ENCODE measurements at places on chromosomes 2 and 18.

GRCh38 chr2:10811517-10811916 lies 1.1 kb downstream of the PDIA6 start:
- DNase-seq = no peak

GRCh38 chr18:26902291-26902690 lies 36.8 kb upstream of the AQP4 start:
- no peak for DNase-seq

DNA sequence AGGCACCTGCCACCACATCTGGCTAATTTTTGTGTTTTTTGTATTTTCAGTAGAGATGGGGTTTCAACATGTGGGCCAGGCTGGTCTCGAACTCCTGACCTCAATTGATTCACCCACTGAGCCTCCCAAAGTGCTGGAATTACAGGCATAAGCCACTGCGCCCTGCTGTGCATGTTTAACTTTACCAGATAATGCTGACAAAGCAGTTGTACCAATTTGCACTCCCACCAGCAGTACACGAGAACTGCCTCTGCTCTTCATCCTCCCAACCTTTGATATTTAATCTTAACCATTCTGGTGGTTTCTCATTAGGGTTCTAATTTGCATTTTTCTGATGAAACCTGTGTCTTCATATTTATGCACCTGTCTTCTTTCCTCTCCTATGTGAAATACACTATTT lies 12.0 kb upstream of the DYM start:
- no peak for DNase-seq

DNA sequence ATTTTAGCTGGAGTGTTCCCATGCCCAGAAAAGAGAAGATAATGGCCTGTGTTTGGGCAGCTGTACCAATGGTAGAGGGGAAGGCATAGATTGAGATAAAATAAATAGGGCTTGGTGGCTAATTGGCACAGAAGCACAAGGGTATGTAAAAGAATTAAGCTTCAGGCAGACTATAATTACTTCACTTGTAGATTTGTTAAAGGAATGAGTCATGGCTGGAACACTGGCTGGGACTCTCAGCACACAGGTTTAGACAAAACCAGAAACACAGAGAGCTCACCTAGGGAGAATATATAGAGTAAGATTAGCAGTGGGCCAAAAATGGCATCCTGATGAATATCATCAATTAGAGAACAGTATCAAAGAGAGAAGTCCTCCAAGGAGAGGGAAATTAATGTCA lies 198.3 kb upstream of the FIGN start:
- DNase-seq = no peak

- DNase-seq = no peak
Measured at GRCh38 chr18:63061303-63061702, 258.3 kb downstream of the BCL2 start.

GRCh38 chr2:154914561-154914960 lies 216.1 kb downstream of the KCNJ3 start:
- no peak for DNase-seq

DNA sequence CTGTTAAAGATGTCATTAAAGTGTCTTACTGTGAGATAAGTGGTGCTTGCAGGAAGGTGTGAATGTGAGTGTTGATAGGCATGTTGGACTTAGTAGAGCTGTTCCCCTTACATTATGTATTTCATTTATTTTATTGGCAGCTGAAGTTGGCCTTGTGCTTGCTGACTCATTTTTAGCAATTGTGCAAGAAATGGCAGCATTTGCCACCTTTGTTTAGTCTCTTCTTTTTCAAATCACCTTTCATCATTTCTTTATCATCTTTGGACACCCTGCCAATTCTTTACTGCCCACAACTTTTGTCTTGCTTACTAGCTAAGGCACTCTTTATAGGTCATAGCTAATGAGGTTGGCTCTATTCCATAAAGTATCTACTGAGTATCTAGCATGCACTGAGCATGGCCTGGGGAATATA lies 130.3 kb upstream of the LYPD6 start:
- no peak for DNase-seq

- DNase-seq = no peak
Measured at GRCh38 chr2:199348871-199349270, 108.9 kb downstream of the SATB2 start.

DNA sequence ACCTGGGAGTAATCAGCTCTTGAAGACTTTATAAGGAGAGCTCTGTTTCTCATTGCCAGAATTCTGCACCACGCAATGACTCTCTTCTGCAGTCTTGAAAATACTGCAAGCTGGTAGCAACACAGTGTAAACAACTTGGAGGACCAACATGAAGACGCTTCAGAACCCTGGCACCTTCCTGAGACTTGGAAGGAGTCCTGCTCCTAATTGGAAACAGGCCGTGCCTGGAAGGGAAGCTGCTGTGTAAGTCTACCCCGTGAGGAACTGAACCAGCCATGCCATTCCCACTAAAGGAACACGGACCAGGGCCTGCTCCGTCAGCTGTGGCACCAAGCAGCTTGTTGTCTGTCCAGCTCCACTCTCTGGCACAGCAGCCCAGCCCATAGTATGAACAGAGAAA lies 171.1 kb downstream of the PAX3 start:
- no peak for DNase-seq

GRCh38 chr2:191321861-191322662 lies 76.9 kb downstream of the MYO1B start:
- peak; percentile 34 for DNase-seq

- DNase-seq = no peak
Measured at GRCh38 chr2:71609441-71609840, 156.1 kb downstream of the DYSF start.

DNA sequence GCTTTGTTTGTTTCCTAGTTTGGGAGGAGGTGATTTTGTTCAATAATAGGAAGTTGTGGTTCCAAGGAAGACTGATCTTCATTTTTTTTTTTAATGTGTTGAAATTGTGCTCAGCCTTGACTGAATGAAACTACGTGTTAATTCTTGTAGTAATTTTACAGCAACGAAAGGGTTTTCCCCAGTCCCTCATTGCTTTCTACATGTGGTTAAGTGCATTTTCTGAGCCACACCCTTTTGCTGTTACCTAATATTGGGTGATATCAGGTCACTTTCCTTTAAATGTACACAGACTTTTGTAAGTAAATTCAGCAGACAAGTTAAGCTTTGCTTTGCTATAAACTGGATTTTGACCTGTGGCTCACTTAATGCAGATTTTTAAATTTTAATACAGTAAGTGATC lies 73.6 kb downstream of the OTX1 start:
- DNase-seq = no peak

DNA sequence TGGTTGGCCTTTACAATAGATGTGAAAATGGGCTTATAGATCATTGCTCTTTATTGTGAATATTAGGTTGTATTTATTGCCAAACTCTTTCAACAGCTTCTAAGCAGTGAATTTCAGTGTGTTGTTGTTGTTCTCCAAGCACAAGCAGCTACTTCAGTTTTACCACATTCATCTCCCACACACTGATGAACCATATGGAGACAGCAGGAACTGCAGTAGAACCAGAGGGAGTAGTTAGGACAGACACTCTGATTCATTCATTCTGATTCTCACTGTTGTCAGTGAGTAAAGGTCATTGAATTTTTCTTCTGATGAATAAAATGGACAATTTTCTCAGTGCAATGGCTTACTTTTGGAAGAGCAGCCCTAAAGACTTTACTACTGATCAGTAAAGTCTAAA lies 40.2 kb downstream of the CCDC74A start:
- no peak for DNase-seq

DNA sequence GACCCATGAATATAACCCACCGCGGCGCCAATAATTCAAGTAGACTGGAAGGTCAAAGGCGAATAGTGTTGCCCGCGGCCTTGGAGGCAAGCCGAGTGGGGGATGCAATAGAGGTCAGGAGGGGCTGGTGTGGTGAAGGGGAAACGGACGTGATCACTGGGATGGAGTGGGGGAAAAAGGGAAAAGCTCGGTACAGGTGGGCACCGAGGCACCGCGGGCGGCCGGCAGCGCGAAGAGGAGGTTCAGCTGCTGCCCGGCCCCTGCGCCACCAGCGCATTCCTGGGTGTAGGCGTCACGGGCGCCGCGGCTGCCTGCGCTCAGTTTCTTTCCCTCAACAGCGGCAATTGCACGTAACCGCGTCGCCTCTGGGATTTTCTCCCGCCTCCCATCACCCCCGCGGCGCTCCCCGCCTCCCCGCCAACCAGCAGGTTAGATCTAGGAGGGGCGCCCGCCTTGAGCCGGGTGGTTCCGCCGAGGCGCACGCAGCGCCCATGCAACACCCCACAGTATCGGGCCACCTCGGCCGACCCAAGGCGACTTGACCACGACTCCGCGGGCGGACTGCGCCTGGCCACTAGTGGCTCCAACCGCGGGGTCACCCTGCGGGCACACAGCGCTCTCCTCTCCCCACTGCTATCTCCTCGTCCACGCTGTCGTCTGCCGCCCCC lies 1.5 kb downstream of the RND3 start:
- DNase-seq = no peak

- no peak for DNase-seq
Measured at GRCh38 chr2:2845267-2845666, 514.2 kb upstream of the MYT1L start.

- DNase-seq = no peak
Measured at GRCh38 chr2:11812466-11813248, 66.2 kb downstream of the LPIN1 start.

- DNase-seq = no peak
Measured at GRCh38 chr2:160345071-160345764, 145.1 kb upstream of the ITGB6 start.

- no peak for DNase-seq
Measured at GRCh38 chr2:132383956-132384355, 32.6 kb upstream of the GPR39 start.

DNA sequence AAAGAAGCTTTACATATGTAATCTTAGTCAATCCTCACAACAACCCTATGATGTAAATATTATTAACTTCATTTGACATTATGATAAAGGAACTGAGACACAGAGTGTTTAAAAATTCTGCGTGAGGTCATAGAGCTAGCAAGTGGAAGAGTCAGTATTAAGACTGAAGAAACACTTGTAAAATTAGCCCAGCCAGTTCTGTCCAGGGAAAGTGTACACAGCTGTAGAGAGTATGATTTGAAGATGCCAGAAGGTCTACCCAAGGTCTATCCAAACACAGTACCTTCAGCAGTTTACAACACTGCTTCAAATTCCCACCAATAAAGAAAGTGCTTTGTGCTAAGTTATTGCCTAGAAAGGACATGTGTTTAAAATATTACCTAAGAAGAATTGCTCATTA lies 51.7 kb upstream of the ITPRID2 start:
- DNase-seq = no peak

GRCh38 chr2:55779459-55780421 lies 86.1 kb upstream of the PNPT1 start:
- DNase-seq = no peak

DNA sequence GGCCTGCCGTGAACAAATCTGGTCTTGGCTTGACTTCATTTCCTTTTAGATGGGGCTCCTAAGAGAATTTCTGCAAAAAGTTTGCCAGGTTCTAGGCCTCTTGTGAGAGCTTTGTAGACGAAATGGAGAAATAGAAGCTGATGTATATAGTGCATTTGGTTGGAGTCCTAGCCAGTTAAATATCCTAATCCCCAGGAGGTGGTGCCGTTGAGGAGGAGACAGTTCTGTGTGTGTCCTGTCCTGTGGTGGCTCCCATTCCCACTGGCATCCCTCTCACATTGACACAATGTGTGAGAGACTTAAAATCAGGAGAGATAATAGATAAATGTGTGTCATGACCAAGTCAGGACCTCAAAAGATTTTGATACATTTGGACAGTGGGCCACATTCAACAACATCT lies 34.6 kb upstream of the DNER start:
- DNase-seq = no peak

GRCh38 chr2:176582990-176583481 lies 313.8 kb downstream of the MTX2 start:
- peak; percentile 15 for DNase-seq

DNA sequence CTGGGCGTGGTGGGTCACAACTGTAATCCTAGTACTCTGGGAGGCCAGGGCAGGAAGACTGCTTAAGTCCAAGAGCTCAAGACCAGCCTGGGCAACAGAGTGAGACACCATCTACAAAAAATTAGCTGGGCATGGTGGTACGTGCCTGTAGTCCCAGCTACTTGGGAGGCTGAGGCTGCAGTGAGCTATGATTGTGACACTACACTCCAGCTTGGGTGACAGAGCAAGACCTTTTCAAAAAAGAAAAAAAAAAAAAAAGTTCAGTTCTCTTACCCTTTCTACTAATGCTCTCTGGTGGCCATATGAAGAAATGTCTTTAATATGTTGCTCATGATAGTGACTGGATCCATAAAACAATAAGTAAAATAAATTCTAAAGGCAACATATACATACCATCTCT lies 14.9 kb downstream of the TYW5 start:
- no peak for DNase-seq

DNA sequence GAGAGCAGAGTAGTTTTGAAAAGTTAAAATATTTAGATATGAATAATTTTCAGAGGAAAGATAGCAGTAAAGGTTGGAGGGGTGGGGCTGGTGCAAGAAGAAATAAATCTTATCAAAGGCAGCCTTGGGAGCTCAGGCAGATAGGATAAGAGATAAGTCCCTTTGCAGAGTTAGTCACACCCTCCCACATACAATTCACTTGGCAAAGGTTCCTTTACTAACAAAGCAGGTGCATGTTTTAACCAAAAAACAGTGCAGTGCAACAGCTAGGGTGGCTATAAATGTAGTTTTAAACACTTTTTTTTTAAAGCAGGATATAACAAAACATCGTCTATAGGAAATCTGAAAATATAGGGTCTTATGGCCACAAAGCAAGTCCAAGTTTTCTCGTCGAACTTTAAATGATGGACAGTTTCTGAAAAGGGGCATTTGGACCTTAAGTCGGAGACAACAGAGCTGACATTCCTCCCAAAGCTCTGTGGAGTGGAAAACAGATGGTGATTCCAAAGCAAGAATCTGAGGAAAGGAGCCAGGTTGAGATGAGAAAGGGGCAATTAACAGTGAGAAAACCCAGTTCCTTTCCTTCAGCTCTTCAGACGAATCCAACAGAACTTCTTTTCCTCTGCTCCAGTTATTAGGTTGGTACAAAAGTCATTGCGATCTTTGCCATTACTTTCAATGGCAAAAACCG lies 53.0 kb downstream of the EPHA4 start:
- no peak for DNase-seq

Data from brain pericyte (primary cell).